CD4-positive, alpha-beta T cell treated with Interleukin-10 for 1 hour (primary cell): ENCODE measurements at places on chromosomes 1 and 21.

DNA sequence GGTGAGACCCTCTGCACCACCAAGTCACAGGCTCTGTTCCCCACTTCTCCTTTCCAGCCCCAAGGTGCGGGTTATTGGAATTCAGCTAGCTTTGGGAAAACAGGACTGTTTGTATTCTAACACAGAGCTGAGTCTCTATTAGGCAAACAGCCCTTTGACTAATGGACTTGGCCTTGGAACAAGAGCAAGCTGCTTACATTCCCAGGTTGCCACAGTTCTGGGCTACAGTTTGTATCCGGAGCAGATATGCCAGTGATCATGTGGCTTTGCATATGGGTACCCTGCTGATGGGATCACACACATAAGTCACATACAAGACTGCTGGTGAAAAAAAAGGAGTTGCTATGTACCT is 110.5 kb upstream of the COA6 start:
- no peak for DNase-seq

DNA sequence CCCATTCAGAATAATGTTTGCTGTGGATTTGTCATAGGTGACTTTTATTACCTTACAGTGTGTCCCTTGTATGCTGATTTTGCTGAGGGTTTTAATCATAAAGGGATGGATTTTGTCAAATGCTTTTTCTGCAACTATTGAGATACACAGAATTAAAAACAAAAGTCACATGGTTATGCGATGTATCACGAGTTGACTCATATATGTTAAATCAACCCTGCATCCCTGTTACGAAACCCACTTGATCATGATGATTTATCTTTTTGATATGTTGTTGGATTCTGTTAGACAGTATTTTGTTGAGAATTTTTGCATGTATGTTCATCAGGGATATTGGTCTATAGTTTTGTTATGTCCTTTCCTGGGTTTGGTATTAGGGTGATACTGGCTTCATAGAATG is 10.7 kb upstream of the OR2T34 start:
- DNase-seq = no peak

DNA sequence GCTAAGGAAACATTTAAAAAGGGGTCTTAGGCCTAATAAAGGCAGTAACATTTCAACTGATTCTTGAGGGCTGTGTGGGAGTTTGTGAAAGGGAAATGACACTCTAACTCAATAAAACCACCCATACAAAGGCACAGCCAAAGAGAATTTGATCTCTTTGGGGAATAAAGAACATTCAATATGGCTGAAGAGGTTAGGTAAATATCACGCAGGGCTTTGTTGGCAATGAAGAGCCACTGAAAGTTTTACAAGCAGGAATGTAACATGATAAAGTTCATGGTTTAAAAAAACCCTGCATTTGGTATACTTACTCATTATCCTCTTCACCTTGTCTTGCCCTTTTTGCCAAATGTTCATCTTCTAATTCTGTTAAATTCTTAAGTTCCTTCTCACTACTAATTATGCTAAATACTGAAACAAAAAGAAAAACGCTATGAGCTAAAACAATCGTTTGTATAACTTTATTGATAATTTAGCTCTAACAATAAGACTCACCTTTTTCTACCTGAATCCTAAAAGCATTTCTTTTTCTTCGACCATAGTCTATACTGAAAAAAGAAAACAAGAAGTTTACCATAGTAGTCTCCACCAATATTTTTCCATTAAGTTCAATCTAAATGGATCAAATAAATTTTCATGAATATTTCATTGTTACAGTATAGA is 12.5 kb downstream of the NVL start:
- no peak for DNase-seq

DNA sequence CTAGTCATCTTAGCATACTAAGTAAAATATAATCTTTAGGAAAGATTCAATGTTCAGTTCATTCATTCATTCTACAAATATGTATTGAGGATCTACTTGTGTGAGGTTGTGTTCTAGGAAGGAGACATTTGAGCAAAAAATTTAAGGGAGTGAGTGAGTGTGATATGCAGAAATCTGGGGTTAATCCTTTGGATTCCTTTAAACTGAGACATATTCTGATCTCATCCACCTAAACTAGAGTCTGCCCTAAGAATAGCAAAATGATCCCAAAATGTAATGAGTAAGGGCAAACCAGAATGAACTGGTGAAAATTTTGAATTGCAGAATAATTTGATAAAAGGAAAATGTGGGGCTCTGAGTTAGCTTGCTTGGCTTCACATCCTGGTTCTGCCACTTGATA is 8.6 kb downstream of the UBE2U start:
- DNase-seq = no peak

- peak; percentile 13 for DNase-seq
Observed at GRCh38 chr1:115648717-115649691, 7.2 kb downstream of the VANGL1 start.

DNA sequence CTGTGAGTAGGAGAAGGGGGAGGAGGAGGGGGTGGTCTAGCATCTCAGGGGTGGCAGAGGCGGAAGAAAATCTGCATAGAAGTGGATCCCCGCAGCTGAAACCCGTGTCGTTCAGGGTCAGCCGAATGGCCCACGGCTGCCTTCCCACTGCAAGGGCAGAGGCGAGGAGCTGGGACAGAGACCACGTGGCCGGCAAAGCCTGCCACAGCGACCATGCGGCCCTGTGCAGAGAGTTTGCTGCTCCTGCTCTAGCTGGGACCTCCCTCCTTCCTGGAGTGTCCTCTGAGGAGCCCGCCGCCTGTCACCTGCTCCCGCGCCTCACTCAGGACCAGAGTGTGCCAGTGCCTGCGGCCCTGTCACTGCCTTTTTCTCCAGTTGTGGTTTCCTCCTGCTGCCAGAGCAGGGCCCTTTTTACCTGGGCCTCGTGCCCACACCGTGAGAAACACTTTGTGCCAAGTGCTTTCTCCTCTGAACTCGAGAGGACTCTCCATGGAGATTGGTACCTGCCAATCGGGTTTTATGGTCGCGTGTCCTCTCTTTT is 5.4 kb upstream of the TRPM2 start:
- DNase-seq = no peak

- no peak for DNase-seq
Observed at GRCh38 chr1:162596514-162597170, 35.1 kb downstream of the UAP1 start.

GRCh38 chr1:30284728-30285475 is 438.5 kb downstream of the MATN1 start:
- DNase-seq = no peak

GRCh38 chr1:155801149-155801548 is 55.9 kb downstream of the GON4L start:
- no peak for DNase-seq

DNA sequence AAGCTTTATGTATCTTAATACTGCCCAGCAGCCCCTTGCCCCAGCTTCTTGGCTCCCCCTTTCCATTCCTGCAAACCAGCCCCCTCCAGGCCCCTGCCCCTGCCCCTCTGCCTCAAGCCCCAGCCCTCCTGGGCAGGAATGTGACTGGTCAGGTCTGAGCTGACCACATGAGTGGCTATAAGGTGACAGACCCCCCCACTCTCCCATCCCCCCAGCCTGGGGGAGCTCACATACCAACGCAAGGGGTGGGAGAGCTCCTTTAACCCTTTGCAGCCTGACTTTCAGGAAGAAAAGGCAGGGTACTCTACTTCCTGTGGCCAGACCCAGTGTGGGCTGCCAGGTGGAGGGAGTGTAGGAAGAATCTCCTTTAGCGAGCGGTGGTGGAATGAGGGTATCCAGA is 33.2 kb downstream of the AHDC1 start:
- no peak for DNase-seq

GRCh38 chr1:174584071-174584470 is 136.3 kb downstream of the GPR52 start:
- no peak for DNase-seq

DNA sequence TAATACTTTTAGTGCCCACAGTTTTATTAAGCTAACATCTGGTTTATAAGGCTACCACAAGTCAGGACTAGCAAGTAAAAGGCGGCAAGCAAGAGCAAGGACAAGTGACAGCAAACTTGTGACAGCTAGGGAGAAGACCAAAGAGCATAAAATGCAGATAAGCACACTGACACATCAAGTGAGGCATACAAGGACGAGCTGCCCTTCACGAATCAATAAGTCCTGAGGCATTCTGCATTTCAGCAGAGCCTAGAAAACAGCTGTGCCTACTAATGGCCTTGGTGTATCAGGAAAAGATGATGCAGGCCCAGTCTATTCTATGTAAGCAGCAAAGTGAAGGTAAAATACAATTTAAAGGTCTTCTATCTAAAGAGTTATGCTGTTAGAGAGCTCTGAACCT is 74.8 kb downstream of the KRTAP19-8 start:
- DNase-seq = no peak

GRCh38 chr1:4668743-4669700 is 14.6 kb downstream of the AJAP1 start:
- DNase-seq = no peak

- peak; percentile 84 for DNase-seq
Observed at GRCh38 chr1:206864939-206865671, at the start of gene IL20. Gene IL20 (plus strand): TSS chr1:206865623. CDS start chr1:206865853, 230 bp downstream.

DNA sequence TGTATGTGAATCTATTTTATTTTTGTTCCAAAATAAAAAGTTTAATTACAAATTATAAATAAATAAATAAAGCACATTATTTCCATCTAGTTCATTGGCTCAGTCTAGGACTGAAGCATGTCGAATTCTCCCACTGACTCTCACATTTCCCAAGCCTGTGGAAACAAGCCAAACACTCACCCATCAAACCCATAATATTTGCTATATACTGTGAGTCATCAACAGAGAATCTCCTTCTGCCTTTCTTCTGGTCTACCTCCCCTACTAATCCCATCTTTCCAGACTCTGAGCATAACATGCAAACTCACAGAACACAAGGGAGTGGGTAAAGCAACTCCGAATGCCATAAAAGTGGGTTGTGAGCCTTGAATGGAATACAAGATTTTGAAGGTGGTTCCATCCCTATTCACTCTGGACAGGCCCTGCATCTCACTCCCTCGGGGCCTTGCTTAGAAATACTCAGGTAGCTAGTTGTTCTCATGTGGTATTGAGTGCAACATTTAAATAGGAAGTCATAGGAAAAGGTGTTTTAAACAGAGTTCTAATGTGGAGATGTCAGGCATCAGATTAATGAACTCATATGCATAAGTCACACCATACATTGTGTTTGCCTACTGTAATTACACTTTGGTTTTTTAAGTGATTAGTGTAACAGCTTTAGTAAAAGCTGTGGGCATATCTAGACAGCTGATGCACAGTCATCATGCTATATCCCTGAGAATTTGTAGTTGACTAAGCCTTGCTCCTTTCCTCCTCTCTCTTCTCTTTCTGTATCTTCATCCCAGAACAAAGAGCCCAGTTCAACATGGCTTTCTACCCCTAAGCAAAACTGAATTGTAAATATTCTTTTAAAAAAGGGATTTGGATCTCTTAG is 47.0 kb downstream of the F5 start:
- no peak for DNase-seq

DNA sequence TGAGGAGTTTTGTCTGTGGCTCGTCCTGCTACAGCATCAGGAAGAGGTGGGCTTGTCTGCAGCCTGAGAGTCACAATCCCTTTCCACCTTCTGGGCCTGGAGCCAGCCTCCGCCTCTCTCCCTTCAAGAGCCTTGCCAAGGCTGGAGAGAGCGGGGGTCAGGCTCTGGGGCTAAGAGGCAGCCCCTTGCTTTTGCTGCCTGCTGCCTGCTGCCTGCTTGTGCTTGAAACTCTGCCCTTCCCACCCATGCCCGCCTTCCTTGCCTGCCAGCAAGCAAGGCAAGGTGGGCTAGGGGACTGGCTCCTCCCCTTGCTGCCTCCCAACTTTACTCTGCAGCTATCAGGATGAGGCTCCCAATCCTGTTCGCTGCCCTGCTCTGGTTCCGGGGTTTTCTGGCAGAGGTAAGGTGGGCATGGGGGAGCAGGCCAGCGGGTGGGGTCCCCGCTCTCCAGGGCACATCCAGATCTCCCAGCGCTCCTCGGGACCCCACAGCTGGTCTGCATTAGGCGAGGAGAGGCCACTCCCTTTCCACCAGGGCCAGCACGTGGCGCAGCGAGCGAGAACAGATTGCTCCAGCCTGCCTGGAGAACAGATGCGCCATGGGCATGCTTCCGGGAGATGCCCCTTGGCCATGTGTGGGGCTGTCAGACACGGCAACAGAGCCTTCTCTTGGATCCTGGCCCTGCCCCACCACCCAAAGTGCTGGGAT is 7.5 kb upstream of the PTPN7 start:
- DNase-seq = no peak

- DNase-seq = no peak
Observed at GRCh38 chr1:211148366-211148765, 14.4 kb upstream of the KCNH1 start.

DNA sequence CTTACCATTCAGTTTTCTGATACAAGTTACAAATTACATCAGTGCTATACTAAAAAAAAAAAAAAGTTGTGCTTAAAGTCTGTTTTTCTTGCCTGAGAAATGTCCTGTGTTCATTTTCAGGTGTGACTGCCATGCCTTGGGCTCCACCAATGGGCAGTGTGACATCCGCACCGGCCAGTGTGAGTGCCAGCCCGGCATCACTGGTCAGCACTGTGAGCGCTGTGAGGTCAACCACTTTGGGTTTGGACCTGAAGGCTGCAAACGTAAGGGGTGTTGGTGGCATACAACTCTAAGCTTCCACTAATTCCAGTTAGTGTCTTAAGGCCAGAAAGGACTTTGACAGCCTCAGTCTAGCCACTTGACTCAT is 60.1 kb upstream of the LAMC2 start:
- no peak for DNase-seq

- no peak for DNase-seq
Observed at GRCh38 chr1:168295411-168296114, 14.9 kb downstream of the TBX19 start.

GRCh38 chr1:53473463-53473862 is 14.3 kb downstream of the DMRTB1 start:
- DNase-seq = no peak

DNA sequence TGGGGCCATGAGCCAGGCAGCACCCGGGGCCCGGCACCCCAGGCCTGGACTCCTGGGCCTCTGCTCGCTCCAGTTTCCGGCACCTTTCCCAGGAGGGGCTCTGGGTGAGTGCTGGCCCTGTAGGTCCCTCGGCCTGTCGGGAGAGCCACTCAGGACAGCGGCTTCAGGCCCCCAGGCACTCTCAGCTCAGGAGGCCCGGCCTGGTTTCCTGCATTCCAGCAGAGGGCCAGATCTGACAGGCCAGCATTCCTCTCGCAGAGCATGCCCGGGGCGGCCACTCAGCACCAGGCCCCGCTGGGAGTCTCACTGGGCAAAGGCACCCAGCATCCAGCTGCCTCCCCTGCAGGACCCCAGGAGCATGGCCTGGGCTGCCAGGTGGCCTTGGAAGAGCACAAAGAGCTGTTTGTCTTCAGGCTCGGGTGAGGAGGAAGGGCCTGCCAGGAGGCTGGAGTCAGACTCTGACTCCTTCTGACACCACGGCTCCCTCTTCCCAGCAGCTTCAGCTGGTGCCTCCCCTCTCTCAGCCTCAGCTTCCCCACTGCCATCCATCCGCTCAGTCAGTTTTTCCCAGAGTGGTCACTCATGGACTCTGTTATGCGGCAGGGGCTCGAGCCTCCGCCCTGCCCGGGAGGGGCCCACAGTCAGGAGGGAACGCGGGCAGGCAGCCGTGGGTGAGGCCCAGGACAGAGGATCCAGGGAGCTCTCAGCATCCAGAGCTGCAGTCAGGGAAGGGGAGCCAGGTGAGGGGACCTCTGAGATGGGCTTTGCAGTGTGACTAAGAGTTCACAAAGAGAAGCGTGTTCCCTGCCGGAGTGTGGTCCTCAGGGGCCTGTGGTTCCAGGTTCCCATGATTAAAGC is 51.7 kb downstream of the WNT9A start:
- no peak for DNase-seq
